Activated CD8-positive, alpha-beta memory T cell treated with anti-CD3 and anti-CD28 coated beads for 4 hours (primary cell): ENCODE measurements at places on chromosomes 6 and 20.

DNA sequence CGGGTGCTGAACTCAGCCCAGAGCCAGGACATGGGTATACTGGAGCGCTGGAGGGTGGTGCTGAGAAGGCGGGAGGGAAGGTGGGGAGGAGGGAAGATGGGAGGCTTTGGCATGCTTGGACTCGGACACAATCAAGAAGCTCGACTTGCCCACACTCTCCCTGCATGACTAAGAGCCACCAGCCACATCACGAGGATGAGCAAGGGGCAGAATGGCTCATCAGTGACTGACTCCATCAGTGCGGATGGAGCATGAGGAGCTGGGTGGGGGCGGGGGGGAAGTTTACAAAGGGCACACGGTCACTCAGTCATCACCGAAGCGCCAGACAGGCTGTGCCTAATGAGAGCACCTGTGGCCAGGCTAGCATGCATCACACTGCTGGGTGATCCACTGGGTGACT is 222.8 kb downstream of the KIF16B start:
- no peak for DNase-seq

DNA sequence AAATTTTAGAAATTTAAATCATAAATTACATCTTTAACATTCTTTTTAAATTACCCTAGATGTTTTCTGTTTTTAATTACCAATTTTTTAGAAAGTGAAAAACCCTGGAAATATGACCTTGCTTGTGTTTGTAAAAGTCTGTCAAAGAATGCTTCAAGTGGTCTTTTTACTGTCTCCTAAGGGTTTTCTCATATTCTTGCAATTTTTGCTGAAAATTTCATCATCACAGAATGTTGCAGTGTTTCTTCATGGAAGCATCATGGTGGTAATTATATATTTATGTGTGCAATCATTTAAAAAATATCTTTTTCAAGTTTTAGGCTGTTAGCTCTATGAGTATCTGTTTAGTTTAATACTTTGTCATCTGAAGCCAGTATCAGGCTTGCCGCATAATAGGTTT is 178.2 kb downstream of the HDGFL1 start:
- no peak for DNase-seq

GRCh38 chr6:89763550-89763949 is 56.0 kb downstream of the MDN1 start:
- DNase-seq = no peak

DNA sequence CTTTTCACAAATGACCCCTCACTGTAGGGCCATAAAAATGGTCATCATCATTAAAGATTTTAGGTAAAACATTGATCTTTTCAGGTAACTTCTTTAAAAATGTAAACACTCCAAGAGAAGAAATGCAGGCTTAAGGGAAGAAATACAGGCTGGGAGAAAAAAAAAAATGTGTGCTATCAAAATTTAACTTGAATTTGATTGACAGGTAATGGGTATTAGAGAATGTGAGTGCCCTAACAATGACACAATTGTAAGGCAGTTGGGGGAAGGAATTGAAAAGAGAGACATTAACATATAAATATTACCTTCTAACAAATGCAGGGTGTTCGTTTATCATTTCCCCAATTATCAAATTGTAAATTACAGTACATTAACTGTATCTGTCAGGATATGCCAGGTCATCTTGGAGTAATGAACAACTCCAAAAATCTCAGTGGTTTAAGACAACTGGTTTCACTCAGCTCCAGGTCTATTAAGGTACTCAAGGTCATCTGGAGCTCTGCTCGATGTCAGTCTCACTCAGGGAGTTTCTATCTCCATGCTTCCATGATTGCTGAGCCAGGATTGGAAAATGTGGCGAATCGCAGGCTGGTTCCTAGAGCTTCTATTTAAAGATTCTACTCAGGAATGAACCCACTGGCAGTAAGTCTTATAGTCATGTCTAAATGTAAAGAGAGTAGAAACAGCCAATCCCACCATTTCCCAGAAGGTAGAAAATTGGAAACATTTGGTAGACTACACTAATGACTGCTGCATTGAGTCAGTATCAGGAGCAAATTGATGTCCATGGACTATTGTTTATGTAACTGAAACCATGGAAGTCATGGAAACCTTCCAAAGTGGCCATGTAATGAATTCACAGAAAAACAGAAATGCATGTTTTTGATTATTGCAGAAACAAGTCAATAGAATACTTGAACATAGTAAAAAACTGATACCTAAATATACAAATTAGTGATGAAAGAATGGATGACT is 55.6 kb downstream of the FRK start:
- DNase-seq = no peak

GRCh38 chr20:46808565-46808964 is 86.1 kb upstream of the EYA2 start:
- no peak for DNase-seq

DNA sequence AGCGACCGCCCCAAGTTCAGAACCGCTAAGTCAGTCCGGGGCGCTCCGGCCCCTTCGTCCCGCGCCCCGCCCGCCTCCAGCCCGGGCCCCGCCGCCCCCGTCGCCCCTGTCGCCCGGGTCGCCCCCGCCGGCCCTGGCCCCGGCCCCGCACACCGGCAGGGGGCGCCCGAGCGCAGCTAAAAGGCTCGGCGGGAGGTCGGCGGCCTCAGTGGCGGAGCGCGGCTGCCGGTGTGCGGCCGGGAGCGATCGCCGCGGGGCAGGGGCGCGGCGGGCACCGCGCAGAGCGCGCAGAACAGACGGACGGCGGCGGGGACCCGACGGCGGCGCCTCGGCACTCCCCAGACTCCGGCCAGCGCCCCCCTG is at the start of gene FNDC1:
Gene FNDC1, plus strand, starts transcription at position 208 of the 363 bp plus-strand sequence. CDS start 197 bp downstream, outside the sequence.
- DNase-seq = no peak

- no peak for DNase-seq
Observed at GRCh38 chr20:10362674-10363073, 71.3 kb downstream of the MKKS start.

GRCh38 chr20:32580970-32581838 is 3.9 kb downstream of the NOL4L start:
- no peak for DNase-seq

DNA sequence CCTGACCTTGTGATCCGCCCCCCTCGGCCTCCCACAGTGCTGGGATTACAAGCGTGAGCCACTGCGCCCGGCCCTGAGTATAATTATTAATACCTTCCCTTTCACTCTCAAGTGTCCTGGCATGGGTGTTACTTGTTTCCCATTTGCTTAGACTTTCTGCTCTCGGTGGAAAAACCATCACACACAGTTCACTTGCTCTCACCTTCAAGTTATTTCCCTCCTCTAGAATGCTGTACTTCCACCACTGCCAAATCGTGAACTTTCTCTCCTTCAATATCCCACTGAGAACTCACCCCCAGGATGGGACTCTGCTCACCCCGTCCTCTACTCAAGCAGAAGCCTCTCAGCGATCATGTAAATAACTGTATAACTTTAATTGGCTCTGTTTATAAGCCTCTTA is 4.6 kb upstream of the HIVEP1 start:
- no peak for DNase-seq

- peak; percentile 77 for DNase-seq
Observed at GRCh38 chr6:137927777-137928218, 60.7 kb downstream of the TNFAIP3 start.

GRCh38 chr20:63658749-63659187 is 656 bp downstream of the RTEL1 start:
- no peak for DNase-seq

- peak; percentile 93 for DNase-seq
Observed at GRCh38 chr20:33993576-33994221, at the start of gene RALY. Gene RALY (plus strand): TSS chr20:33993911. CDS start chr20:34072075, 78,164 bp downstream.

DNA sequence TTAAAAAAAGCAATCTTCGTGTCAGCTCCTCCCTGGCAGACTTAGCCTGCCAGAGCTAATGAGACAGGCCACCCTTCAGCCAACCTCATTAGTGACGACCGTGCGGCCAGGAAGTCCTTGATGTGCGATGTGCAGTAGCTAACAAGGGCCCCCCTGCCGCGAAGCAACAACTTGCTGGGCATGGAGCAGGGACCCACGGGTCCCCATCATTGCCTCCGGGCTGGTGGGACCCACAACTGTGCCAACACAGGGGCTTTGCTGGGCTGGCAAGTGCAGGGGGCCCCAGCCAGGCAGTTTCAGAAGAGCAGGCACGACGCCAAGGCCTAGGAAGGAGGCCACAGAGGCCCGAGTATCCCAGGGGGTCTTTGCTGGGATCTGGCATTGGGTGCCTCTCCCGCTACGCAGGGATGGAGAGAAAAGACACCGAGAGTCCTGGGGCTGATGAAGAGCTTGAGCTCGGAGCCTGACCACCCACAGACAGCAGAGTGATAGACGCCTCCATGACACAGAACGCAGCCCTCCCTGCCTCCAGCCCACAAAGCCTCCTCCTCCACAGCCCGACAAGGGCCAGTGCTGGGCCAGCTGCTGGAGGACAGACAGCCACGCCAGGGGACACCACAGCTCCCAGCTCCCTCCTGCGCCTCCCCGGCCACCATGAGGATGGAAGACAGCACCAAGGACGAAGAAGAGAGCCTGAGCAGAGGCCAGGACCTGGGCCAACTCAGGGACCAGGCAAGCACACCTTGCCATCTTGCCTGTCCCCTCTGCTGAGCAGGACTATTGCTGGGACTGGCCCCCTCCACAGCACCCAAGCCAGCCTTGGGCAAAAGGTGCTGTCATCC is 96.6 kb downstream of the YTHDF1 start:
- no peak for DNase-seq

- DNase-seq = no peak
Observed at GRCh38 chr20:21323640-21324039, 20.5 kb downstream of the XRN2 start.

GRCh38 chr6:163404825-163405265 is 9.7 kb upstream of the QKI start:
- DNase-seq = no peak

- no peak for DNase-seq
Observed at GRCh38 chr20:46551522-46552381, 1.3 kb upstream of the OCSTAMP start.

DNA sequence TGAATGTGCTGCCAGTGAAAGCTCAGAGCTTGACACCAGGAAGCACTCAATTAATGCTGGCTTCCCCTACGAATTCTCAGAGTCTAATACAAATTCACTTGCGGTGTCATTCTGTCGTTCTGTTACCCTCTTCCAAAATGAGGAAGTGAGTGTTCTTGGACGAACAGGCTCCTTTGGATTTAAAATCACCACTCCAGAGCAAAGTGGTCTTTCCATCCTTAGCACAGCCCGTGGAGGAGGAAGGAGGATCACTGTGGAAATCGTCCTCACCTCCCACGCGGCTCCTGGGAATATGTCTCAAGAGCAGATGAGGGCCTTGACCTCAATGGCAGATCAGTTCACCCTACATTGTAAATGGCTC is 41.7 kb downstream of the RIOK1 start:
- DNase-seq = no peak

DNA sequence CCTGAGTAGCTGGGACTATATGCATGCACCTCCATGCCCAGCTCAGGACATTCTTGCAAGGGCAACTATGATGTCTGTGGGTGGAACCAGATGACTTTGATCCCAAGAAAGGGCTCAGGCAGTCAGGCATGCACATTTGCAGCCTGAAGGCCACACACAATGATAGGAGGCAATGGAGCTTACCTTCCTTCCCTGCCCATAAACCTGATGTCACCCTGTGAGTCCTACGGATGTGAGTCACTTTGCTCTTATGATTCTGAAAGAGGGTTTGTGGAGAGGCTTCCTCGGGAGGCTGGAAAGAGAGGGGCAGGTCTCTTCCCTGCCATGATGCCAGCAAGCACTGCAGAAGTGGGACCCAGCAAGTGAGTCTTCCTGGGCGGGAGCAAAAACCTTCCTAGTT is 202.4 kb downstream of the LY86 start:
- no peak for DNase-seq

DNA sequence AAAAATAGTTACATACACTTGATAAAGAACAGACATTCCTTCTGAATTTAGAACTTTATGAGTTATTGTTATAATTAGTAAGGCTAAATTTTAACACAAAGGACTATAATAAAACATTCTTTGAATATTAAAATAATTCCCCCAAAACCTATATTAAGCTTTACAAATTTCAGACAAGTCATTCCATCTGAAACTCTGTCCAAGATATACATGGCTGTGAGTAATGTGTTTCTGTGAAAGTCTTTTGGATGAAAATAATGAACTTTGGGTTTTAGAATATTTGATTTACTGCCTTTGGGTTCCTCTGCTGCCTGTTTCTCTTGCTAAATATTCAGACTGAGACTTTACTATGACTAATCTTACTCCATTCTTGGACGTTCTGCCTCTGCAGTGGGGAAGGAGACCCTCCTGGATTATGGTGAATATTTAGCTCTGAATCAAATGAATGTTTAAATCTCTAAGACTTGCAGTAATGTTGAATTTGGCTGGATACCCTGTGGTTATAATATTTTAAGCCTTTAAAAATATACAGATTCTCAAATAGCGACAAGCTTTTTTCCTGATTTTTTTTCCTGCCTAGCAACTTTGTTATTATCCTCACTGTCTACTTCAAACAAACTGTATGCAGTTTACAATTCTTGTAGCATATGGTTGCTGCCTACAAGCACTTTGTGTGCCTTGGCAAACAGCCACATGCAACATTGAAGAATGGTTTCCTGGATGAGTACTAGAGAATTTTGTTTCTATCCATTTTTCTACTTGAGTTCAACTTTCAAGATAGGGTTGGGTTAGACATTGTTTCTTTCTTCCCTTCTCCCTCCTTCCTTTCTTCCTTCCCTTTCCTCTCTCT is 51.4 kb downstream of the TXLNB start:
- DNase-seq = no peak

DNA sequence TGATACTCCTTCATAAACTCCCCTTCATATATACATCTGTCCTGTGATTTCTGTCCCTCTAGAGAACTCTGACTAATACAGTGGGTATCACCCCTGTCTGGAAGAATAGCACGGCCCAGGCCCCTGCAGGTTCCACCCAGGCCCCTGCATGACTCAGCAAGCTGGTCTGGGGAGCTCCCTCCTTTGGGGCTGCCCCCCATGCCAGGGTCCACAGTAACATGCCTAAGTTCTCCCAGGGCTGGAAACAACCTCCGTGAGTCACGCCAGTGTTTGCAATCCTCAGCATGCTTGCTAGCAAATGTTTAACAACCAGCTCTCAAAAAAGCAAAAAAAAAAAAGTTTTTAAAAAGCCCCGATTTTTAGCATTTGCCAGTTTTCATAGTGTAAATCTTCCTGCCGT is 134.3 kb upstream of the CDH4 start:
- DNase-seq = no peak

GRCh38 chr6:137237413-137238170 is 18.4 kb upstream of the IFNGR1 start:
- DNase-seq = no peak

DNA sequence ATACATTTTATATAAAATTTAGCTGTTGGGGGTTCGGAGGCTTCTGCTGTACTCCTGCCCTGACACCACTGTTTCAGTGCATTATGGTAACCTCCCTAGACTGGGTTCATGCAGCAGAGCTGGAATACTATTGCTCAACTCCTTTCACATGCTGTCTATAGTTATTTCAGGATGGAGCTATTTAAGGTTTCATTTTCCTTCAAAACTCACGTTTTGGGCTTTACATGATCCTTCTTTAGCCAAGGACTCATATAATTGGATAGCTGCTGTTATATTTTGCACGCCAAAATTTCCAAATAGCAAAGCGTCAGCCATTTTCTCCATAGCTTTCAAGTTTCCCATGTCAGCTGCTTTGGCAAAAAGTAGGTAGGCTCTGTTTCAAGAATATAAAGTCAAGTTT is 76.8 kb downstream of the SEL1L2 start:
- DNase-seq = no peak
